Endothelial cell of umbilical vein (primary cell): ENCODE measurements at places on chromosomes 7 and 10. TPM values are rescaled to one million over a fixed set of nuclear protein-coding genes. Genes with fewer than 3 reads are reported as not detected.

The ANKRD22 gene
- not detected in 2 replicates for total RNA-seq

GRCh38 chr10:17676919-17677318 is 33.0 kb downstream of the STAM start:
- DNase-seq, result no peak

GRCh38 chr10:46304062-46304461 is 17.3 kb downstream of the ANTXRL start:
- no peak for DNase-seq

DNA sequence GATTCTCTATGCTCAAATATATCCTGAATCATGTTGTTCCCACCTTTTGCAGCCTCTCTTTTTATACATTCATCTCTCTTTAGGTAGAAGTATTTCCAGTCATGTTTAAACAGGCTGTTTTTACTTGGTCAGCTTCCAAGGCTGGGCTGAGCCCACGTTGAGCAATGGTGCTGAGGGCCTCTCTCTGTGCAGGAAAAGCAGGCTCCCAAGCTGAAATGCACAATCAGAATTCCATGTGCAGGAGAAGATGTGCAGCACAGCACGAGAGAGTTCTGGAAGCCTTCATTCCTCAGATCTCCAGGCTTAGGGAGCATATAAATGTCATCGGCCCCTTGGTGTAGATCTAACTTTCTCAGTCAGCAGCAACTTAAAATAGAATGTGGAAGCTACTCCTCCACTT is 588.5 kb downstream of the TNS3 start:
- no peak for DNase-seq
